ENCODE measurements at places on chromosomes 13 and 19.

DNA sequence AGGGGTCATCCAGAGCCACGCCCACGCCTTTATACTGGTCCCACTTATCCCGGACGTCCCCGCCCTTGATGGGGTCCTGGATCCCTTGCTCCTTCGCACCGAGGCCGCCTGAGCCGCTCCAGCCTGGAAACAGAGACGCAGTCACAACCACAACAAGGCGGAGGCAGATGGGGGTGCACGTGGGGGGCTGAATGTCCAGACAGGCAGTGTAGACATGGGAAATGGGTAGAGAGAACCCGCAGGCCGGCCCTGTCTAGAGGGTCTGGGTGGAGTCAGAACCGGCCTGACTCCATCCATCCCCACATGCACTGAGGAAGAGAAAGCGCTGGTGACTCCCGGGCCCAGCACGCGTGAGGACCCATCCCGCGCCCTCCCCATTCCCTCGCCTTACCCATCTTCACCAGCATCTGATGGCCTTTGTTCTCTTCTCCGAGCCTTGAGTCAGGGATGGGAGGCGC, 23.0 kb downstream of the CHERP start:
- DNase-seq: no peak

GRCh38 chr19:29547361-29547960, 21.7 kb downstream of the VSTM2B start:
- no peak for DNase-seq

DNA sequence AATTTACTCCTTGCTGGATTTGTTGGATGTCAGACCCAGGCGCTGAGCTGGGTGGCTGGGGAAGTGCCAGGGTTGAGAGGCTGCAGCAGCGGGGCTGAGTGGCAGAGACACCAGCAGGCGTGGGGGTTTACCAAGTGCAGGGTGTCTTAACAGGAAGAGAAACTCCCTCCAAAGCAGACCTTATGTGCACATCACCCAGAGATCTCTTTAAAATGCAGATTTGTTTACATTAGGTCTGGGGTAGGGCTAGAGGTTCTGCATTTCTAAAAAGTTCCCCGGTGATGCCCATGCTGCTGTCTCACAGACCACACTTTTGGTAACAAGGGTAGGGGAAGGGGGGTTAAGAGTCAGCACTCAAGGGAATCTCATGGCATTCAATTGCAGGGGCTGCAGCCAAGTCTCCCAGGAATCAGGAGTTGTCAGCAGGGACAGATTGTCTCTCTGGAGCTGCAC, 80.7 kb upstream of the OLFM4 start:
- DNase-seq: no peak

DNA sequence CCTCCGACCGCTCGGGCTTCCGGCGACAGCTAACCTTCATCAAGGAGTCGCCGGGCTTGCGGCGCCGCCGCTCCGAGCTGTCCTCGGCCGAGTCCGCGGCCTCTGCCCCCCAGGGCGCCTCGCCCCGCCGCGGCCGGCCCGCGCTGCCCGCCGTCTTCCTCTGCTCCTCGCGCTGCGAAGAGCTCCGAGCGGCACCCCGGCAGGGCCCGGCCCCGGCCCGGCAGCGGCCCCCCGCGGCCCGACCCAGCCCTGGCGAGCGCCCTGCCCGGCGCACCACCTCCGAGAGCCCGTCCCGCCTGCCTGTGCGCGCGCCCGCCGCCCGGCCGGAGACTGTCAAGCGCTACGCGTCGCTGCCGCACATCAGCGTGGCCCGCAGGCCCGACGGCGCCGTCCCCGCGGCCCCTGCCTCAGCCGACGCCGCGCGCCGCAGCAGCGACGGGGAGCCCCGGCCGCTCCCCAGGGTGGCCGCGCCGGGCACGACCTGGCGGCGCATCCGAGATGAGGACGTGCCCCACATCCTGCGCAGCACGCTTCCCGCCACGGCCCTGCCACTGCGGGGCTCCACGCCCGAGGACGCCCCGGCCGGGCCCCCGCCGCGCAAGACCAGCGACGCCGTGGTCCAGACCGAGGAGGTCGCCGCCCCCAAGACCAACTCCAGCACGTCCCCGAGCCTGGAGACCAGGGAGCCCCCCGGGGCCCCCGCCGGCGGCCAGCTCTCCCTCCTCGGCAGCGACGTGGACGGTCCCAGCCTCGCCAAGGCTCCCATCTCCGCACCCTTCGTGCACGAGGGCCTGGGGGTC, 9.6 kb downstream of the C19orf25 start:
- no peak for DNase-seq

GRCh38 chr13:51261610-51262249, 39.5 kb downstream of the FAM124A start:
- DNase-seq: no peak

- DNase-seq: peak; percentile 33
Measured at GRCh38 chr19:1837625-1838105, 10.6 kb downstream of the REXO1 start.

DNA sequence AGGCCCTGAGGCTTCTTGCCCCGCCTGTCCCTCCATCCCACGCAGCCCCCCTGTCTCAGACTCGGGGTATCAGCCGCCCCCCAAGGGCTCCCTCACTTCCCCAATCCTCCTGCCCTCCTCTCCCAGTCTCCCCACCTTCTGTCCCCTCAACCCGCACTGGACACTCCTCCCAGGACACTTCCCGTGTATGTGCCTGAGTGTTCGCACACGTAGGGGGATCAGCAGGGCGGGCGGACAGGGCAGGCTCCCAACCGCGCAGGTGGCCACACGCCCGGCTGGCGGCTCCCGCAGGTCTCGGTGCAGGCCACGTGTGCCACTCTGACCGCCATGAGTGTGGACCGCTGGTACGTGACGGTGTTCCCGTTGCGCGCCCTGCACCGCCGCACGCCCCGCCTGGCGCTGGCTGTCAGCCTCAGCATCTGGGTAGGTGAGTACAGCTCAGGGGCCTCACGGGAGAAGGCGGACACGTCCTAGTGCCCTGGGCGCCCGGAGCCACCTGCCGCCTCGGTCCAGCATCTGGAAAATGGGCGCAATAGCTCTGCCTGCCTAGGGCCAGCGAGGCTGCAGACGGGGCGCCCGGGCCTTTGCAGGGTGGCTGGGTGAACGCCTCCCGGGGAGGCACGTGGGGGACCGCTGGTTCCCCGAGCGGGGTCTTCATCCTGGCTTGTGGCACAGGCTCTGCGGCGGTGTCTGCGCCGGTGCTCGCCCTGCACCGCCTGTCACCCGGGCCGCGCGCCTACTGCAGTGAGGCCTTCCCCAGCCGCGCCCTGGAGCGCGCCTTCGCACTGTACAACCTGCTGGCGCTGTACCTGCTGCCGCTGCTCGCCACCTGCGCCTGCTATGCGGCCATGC, 2.3 kb downstream of the KISS1R start:
- DNase-seq: peak; percentile 41

DNA sequence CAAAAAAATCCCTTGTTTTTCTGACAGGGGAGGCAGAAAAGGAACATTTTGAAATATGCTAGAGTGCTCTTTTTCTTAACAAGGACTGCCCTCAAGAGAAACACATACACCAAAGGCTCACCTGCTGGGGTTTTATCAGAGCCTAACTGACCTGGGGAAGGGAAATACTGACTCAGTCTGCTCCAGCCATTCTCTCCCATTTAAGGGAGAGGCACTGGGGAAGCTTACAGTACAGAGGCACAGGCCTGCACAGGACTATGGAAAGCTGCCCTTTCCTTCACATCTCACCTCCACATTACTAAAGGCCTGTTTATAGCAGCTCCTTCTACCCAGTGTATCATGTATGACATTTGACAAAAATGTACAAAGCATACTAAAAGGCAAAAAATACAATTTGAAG, 30.3 kb downstream of the TNFRSF19 start:
- DNase-seq: no peak

DNA sequence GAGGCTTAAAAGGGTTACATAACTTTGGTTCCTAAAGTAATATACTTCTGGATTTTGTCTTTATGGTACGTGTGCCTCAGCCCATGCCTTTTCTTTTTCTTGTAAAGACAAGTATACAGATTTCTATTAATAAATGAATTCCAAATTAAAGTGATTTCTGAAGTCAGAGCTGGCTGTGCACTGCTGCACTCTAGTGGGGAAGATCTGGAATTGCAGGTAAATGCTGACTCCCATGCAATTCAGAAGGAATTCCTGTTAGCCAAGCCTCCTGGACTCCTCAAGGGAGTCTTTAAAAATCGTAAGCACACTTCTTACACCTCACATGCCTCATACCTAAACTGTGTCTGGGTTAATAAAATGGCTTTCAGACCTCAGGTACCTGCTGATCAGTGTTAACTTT, 118.4 kb upstream of the SLC7A1 start:
- no peak for DNase-seq

DNA sequence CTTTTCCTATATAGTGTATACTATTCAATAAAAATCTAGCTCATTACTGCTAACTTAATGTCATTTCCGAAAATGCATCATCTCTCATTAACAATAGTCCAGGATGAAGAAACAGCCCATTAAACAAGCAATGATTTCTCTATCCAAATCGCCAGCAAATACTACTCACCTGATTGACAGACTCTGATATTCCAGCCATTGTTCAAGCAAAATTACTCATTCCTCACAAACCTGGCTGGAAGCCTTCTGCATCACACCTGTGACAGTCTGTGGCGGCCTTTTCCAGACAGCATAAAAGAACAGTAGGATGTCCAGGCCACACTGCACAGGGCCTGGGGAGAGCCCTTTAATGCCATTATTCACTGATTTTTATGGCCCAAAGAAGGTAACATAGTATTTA, 115.9 kb downstream of the ABCC4 start:
- DNase-seq: no peak

DNA sequence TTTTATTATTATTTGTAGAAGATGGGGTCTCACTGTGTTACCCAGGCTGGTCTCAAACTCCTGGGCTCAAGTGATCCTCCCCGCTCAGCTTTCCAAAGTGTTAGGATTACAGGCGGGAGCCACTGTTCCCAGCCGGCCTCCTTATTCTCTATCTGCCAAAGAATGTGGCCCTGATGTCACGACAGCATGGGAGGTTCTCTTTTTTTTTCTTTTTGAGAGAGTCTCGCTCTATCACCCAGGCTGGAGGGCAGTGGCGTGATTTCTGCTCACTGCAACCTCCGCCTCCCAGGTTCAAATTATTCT, 23.5 kb downstream of the CARM1 start:
- no peak for DNase-seq

DNA sequence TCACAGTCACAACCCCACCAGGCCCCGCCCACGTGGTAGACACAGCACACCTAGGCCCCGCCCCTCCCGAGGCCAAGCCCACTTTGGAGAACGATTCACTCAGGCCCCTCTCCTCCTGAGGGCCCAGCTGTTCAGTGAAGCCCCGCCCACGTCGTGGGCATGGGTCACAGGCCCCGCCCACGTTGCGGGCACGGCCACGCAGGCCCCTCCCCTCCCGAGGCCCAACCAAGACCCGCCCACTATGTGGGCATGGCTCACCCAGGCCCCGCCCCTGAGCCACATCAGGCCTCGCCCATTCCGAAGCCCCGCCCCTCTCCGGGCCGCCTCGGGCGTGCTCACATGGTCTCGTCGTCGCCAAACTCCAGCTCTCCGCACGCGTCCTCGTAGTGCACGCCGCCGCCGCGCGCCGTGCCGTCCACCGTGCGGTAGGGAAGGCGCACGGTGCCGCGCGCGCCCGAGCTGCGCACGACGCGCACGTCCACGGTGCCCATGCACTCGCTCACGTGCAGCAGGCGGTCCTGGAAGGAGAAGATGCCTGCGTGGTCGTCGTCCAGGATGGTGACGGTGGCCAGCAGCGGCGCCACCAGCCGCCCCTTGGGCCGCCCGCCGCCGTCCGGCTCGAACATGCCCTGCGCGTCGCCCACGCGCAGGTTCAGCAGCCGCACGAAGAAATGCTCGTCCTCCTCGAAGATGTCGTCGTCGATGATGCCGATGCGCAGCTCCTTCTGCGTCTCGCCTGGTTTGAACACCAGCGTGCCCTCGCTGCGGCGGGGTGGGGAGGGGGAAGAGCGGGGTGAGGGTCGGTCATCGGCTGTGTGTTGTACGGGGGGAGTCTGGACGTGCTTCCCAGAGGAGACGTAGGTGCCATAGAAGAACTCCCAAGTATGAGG, 24.0 kb downstream of the SLC8A2 start:
- peak; percentile 48 for DNase-seq

GRCh38 chr13:113545931-113546516, 38.5 kb upstream of the TFDP1 start:
- DNase-seq: no peak

GRCh38 chr13:75897386-75897785, 261.3 kb downstream of the LMO7 start:
- DNase-seq: no peak

- no peak for DNase-seq
Measured at GRCh38 chr13:33188093-33188882, 97.3 kb downstream of the STARD13 start.
